ENCODE measurements at places on chromosomes 1 and 21. TPM values are rescaled to one million over a fixed set of nuclear protein-coding genes. Genes with fewer than 3 reads are reported as not detected.

Gene EPHA8
- total RNA-seq: not detected

Gene LIPI
- total RNA-seq: not detected

GRCh38 chr1:239826736-239827135 is 264.9 kb upstream of the FMN2 start:
- DNase-seq: no peak

DNA sequence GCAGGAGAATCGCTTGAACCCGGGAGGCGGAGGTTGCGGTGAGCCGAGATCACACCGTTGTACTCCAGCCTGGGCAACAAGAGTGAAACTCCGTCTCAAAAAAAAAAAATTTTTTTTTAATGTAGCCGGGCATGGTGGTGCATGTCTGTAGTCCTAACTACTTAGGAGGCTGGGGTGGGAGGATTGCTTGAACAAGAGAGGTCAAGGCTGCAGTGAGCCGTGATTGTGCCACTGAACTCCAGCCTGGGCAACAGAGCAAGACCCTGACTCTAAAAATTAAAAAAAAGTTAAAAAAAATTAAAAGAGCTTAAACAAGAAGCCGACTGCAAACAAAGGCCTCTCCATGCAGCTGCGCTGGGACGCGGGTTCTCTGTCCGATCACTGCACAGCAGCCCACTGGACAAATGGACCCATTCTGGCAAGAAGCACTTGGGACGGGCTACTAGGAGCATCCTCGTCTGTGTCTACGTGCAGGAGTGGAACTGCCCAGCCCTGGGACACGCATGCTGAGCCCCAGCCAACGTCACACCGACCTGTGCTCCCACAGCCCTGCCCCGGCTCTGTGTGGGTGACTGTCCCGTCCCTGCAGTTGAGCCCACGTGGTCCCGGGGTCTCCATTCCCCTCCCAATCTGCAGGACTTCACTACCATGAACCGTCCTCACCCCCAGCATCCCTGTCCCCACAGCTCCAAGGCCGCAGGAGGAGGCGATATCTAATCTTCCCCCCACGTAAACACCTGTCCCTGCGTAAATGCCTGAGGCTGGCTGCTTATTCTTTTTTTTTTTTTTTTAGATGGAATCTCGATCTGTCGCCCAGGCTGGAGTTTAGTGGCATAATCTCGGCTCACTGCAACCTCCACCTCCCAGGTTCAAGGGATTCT is 12.3 kb downstream of the SLC35E2B start:
- DNase-seq: no peak

GRCh38 chr1:236556606-236557005 is 32.8 kb downstream of the LGALS8 start:
- no peak for DNase-seq
